ENCODE measurements at places on chromosomes 7 and 10. TPM values are rescaled to one million over a fixed set of nuclear protein-coding genes. Genes with fewer than 3 reads are reported as not detected.

DNA sequence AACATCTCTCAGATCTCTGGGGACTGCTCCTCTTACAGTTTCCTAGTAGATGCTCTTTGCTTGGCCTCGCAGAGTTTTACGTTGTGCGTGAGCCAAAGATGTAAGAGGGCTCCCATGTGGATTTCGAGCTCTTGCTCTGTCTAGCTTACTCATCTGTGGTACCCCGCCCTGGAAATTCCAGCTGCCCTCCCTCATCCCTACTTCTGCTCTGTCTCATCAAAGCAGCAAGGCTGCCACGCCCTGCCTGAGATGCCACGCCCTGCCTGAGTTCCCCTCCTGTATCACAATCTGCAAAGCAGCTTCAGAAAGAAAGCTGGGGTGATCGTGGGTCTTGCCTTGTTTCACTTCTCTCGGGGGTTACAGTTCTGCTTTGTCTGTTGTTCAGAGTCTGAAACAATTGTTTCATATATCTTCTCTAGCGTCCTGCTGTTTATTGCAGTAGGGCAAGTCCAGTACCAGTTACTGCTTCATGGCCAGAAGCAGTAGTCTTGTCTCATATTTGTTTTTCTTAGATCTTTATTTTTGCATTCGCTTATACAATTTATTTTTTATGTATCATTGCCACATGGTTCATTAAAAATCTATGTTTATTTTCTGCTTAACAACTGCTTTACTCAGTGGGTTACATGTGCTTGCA lies 36.1 kb upstream of the CCNY start:
- no peak for DNase-seq

DNA sequence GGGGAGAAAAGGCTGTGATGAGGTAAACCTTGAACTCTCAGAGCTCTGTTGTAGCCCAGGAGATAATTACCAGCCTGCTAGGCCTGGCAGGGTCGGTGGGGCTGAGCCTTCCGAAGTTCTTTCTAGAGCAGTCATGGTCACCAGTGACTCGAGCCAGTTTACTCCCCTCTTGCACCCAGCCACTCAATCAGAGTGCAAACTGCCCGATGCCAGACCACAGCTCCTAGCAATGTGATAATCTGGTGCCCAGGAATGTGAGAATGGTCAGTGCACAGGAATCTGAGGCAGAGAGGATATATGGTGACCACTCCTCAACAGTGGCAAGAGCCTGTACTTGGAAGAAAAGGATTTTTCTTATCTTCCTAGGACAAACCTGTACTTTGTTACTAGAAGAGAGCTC lies 46.4 kb upstream of the KMT2E start:
- no peak for DNase-seq

DNA sequence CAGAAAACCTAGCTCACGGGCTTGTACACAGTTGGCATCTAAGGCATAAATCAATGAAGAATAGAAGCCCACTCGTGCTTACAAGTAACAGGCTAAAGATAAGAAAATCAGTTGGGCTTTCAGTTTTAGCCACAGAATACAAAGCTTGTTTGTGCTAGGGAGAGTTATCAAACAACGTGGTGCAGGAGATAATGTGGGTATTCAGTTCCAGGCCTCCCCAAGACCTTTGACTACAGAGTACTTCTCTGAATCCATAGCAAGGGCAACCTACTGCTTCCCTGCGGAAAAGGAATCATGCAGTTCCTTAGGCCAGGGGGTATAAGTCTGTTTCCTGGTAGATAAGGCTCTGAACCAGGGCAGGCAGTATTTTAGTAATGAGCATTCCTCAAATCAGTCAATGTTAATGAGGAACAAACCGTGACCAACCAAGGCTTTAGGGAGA lies 219.5 kb upstream of the CSTF2T start:
- DNase-seq, result no peak

DNA sequence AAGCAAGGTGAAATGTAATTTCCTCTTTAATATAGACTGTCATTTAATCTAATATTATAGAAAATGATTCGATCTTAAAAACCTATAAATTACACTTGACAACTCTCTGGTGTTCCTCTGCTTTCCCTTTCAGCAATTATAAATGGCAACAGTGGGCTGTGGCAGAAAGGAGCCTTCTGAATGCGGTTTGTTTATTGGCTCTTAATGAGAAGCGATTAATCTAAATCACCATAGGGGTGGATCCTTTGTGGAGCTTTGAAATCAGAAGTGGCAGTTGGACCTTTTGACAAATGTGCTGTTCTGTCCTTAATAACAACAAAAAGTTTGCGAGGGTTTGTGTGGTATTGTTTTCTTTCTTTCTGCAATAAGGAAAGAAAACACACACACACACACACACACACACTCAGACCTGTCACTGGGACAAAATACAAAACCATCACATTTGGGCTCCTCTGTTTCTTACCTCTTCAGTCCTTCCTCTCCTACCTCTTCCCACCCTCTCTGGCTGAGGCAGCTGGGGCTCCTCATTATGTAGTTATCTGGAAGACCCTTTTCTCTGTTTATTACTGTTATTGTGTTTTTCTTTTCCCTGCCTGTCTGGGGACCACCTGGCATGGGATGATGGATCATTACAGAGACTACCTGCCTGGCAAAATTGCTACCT lies 316.2 kb downstream of the SORCS3 start:
- no peak for DNase-seq

GRCh38 chr10:131453721-131454634 lies 142.5 kb upstream of the TCERG1L start:
- DNase-seq, result peak; percentile 81

- no peak for DNase-seq
These were observed 138.9 kb downstream of the WDR11 start for GRCh38 chr10:120989996-120990598.

DNA sequence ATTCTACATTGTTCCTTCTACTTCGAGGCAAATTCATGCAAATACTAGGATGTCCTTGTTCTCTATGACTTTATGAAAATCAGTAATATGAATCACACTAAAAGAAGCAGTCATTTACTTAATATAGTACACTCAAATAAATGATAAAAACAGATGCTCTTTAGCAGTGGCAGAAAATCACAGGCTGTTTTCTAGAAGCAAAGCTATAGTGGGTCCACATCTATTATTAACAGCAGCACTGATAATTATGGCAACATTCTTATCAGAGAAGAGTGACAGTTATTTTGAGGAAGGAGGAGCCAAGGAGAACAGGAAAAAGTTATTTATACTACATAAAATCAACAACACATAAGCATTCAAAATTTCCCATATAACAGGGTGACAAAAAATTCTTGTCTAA lies 16.5 kb downstream of the KIF5B start:
- DNase-seq, result no peak

DNA sequence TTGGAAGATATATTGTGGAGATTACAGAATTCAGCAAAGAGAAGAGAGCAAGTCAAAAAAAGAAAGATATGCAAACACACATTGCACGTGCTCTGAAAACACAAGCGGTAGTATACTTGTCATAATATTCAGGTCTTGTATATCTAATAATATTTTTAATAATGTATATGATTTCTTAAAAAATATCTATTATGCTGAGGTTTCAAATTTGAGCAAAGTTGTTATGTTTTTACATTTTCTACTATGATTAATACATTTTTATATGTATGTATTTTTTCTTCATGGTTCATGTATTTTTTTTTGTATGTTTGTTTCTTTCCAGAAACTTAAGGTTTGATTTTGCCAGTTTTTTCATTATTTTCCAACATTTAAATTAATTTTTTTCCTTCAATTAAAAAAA lies 752.4 kb upstream of the VSTM2A start:
- DNase-seq, result no peak

DNA sequence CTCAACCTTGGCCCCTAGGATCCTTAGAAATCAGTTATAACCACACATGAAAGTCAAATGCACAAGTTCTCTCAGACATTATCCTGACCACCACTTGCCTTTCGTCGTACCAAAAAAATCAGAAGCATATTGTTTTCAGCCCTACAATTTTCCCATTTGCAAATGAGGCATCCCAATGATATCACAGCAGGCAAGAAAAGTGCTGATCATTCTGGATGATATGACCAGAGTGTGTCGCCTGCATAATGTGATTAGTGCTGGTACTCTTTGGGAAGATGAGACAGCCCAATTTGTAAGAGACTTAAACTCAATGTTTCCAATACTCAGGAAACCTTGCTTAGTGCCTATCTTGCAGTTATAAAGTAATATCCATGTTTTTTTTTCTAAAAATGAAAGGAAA lies 168.0 kb downstream of the SORCS1 start:
- DNase-seq, result no peak

- no peak for DNase-seq
These were observed 141.9 kb downstream of the GRM3 start for GRCh38 chr7:86785641-86786040.

DNA sequence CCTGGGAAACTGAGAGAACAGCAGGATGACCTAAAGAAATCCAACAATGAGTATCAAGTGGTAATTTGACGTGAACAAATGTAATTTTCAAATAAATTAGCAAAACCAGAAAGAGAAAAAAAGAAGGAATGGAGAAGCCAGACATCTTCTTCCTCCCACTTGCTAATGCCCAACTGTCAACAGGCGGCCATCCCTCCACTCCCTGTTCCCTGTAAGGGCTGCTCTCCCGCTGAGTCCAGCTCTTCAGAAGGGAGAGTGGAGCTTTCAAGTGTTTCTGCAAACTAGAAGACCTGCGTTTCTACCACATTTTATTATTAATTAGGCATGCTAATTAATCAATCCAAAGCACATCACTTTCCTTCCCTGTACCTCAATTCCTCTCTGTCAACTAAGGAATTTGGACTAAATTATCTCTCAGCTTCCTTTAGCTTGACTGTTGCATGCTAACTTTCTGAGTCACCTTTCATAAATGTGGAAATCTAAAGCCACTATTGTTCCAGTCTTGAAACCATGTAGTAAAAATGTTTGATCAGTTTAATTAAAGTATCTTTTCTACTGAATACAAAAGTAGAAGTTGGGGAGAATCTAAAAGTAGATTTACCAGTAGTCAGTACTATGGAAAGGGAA lies 48.4 kb upstream of the CUL1 start:
- no peak for DNase-seq

- no peak for DNase-seq
These were observed 34.0 kb upstream of the DLD start for GRCh38 chr7:107856806-107857540.

GRCh38 chr7:77537136-77537777 lies at the start of gene PTPN12:
TSS of gene PTPN12 (plus strand) at chr7:77537295. CDS start at chr7:77537547, 252 bp downstream.
- peak; percentile 71 for DNase-seq

DNA sequence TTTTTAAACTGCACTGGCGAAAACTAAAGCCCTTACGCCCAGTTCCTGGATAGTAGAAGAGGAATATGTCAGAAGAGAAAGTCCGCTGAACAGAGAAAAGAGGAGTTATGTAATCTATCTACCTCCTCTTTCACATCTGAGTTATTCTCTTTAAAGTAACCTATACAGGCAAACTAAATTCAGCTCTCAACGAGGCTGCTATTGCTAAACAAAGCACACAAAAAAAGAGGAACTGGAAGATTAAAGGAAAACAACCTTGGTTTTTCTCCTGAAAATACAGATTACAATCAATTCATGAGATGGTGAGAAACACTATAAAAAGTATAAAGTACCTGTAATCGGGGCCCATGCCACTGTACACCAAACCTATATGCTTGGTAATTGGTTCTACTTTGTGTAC lies 5.8 kb downstream of the PSMA2 start:
- no peak for DNase-seq

DNA sequence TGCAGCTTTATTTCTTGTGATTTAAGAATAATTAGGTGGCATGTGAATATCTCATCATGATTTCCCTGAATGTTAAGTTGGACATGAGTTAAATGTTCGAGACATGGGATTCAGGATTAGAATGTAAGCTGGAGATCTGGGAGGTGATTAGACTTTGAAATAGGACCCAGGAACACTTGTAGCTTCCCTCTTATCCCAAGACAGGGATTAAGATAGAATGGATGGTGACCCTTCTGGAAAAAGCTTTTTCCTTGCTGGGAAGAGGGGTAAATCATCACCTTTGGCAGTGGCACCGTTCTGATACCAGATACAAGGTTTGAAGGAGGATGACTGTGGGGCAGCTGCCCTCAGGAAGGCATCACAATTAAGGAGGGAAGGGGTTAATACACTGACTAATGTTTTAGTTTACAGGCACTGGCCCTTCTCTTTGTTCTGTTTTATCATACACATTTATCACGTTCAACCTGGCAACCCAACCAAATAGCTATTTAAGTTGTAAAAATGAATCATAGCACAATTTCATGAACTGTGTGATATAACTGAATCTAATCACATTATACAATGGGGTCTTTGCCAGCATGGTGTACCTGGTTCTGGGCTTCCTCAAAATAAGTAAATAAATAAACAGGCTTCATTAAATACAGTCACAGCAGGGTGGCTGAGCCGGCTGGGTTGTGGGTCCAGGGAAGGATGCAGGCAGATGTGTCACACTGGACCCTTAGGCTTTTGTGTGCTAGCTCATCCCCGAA lies 212.7 kb downstream of the LRMDA start:
- DNase-seq, result no peak

DNA sequence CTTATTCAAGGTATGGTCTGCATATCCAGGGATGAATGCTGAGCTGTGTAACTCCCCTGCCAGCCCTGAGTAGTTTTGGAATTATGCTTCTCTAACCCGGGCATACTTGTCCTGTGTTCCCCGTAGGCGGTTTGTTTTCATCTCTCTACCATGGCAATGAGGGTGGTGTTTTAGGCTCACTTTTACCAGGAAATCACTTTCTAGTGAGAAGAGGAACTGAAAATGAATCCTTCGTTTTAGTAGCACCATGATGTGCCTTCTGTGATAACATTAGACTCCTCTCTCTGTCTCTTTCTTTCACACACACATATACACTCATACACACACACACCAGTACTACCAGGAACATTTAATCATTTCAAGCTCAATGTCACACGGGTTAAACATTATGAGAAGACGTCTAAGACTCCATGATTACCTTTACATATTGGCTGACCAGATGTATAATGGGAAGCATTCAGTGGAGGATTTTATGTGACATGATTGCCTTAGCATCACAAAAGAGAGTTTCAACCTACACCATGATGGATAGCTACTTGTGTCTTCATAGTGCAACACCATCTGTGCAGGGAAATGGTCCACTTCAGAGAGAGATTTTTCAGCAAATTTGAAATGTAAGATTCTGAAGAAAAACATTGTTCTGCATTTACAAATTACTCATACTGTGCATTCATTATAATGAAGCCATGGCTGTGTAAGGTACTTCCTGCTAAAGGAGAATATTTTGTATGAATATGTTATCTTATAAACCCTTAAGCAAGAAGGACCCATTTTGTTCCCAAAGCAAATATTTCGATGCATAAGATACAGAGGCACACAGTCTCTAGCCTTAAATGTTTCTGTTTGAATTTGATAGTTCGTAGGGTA lies 31.0 kb upstream of the PFKP start:
- no peak for DNase-seq

- DNase-seq, result no peak
These were observed 69.2 kb downstream of the TAC1 start for GRCh38 chr7:97801108-97801507.

DNA sequence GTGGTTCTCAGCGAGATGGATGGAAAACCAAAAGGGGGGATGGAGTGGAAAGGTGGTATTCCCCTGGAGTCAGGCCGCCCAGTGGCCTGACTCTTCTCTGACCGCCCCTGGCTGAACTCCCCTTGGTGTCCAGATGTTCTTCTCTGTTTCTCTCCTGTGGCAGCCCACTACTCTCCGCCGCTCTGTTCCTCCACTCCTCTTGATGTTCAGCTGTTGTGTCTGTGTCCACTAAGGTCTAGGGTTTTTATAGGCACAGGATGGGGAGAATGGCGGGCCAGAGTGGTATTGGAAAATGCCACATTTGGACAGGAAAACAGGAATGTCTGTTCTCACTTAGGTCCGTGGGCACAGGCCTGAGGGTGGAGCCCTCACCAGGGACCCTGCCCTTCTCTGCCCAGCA lies 954.3 kb upstream of the MBL2 start:
- DNase-seq, result no peak

Gene ADRB1
- 0.35 TPM for total RNA-seq

Gene HECW1
- total RNA-seq, result 5.4 TPM

Gene TSPAN33
- 39.8 TPM for total RNA-seq

Gene HERPUD2
- 16.2 TPM for total RNA-seq

Gene PYROXD2
- total RNA-seq, result 8.6 TPM

Gene PALD1
- 36.1 TPM for total RNA-seq

Measured in WTC11 (cell line).